ENCODE measurements at places on chromosomes 2 and 18.

DNA sequence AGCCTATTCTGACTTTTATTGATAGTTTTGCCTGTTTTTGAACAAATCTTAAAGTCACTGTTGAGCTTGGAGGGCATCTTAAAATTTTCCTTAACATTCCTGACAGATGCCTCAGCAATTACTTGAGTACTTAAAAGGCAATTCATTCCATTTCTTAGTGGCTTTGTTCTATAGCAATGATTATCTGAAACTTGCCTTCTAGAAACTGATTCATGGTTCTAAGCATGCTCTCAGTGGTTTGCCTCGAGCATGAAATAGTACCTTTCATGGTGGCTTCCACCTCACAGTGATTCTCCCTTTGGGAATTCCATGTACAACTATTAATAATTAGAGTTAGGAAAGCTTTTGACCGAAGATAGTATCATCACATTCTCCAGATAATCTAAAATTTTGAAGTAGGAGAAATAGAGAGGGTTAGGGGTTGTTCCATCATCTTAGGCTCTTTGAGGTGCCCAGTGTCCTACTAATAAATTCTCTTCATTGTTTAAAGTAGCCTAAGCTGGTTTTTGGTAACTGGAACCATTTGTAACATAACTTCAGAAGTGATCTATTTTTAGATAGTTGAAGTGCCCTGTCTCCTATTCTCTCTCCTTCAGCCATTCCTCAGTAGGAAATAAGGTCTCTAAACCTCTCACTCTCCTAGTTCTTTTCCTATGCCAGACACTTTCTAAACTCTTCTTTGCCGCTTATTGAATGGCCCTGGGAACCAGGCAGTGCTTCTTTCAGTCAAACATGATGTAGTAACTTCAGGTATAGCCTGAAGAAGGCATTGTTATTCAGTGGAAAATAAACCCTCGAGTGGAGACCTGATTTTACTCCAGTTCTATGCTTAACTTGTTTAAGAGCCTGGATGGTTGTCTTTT is 156.1 kb downstream of the HAUS1 start:
- no peak overlapping the region for H3K27ac ChIP-seq
- peaks cover 23% of the 10 kb centered on the region for H3K36me3 ChIP-seq
- DNase-seq, result no peak
- H3K4me3 ChIP-seq, result no peak overlapping the region
- H3K4me1 ChIP-seq, result peaks cover 22% of the 10 kb centered on the region

DNA sequence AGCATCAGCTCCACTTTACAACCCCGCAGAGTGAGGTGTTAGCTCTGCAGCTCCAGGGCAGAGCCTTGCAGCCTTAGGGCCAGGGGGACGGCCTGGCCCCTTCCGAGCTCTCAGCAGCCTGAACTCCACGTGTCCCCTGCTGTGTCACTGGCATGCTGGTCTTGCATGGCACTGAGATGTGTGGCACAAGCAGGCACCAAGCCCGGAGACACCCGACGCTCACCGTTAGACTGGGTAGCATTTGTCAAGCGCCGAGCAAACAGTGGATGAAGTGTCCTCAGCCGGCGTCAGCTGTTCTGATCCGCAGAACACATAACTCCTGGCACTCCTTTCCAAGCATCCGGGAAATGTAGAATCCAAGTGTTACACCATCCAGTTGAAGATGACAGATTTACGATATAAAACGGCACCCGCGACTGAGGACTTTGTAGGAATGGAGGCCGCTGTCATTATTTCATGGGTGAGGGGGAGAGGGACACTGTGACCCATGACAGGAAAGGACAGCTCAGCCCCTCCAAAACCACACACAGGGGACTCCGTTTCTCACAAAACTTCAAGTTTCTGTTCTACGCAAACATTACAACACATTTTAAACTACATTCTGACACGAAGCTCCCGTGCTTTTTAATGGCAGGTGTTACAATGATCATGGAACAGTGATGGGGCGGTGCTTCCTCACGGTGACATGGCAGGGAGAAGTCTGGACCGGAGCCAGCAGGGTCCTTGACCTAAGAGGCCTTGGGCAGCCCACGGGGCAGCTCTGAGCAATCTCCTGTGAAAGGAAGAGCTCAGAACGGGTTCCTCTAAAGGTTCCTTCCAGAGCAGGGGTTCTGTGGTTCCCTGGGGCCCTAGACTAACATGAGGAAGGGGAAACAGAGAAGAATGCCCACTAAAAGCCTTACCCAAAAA is 89.4 kb downstream of the HDAC4 start:
- H3K4me3 ChIP-seq, result no peak overlapping the region
- H3K4me1 ChIP-seq, result peaks cover 22% of the 10 kb centered on the region
- no peak overlapping the region for H3K27ac ChIP-seq
- no peak for DNase-seq
- H3K27me3 ChIP-seq, result no peaks in the 10 kb centered on the region
- H3K36me3 ChIP-seq, result no peaks in the 10 kb centered on the region

- DNase-seq, result no peak
- H3K4me3 ChIP-seq, result no peak overlapping the region
- peaks cover 5% of the 10 kb centered on the region for H3K4me1 ChIP-seq
These were observed 45.3 kb downstream of the ACAA2 start for GRCh38 chr18:49768051-49768391.

GRCh38 chr2:100077456-100077855 is 64.9 kb downstream of the AFF3 start:
- H3K4me1 ChIP-seq, result no peaks in the 10 kb centered on the region
- H3K27ac ChIP-seq, result no peak overlapping the region
- no peak overlapping the region for H3K4me3 ChIP-seq
- no peak for DNase-seq

- H3K4me1 ChIP-seq, result no peaks in the 10 kb centered on the region
- no peaks in the 10 kb centered on the region for H3K36me3 ChIP-seq
- H3K27me3 ChIP-seq, result peaks cover 7% of the 10 kb centered on the region
- no peak overlapping the region for H3K27ac ChIP-seq
- H3K4me3 ChIP-seq, result no peak overlapping the region
- DNase-seq, result no peak
These were observed 71.7 kb upstream of the CDCA7 start for GRCh38 chr2:173282795-173283545.

- H3K27me3 ChIP-seq, result peaks cover 4% of the 10 kb centered on the region
- H3K4me1 ChIP-seq, result no peaks in the 10 kb centered on the region
- no peak for DNase-seq
- H3K4me3 ChIP-seq, result no peak overlapping the region
These were observed 55.3 kb upstream of the HK2 start for GRCh38 chr2:74778381-74779264.

GRCh38 chr18:46034230-46034629 is 37.8 kb downstream of the PSTPIP2 start:
- no peak for DNase-seq
- H3K36me3 ChIP-seq, result peaks cover 1% of the 10 kb centered on the region
- peaks cover 5% of the 10 kb centered on the region for H3K4me1 ChIP-seq
- no peak overlapping the region for H3K4me3 ChIP-seq

DNA sequence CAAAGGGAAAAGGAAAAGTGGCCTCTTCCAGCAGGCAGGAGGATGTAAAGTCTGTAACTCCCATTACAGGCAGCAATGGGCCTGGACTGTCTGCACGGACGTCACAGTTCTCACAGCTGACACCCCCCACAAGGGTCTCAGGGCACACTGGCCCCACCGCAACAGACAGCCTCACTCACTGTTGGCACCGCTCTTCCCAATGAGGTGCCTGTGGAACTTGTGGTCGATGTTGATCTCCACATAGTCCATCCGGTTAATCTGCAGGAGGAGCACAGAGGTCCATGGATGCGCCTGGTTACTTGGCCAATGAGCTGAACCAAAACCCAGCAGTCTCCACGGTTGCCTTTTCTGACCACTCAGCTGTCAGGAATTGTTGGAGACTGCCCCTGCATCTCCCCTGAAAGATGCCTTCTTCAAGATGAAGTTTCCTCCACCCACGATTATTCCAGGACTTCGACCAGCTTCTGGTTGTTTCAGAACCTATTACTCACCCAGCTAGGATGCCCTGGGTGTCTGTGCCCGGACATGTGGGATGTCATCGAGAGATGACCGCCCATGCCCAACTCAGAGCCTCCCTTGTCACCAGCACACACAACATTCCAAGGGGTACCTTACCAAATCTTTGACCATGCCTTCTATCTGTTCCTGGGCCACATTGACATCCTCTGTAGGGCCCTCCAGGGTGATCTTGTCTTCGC is 62.5 kb downstream of the HDLBP start:
- no peak for DNase-seq
- H3K4me1 ChIP-seq, result peaks cover 14% of the 10 kb centered on the region

GRCh38 chr2:161604901-161605300 is 19.3 kb upstream of the SLC4A10 start:
- H3K27ac ChIP-seq, result no peak overlapping the region
- peaks cover 40% of the 10 kb centered on the region for H3K27me3 ChIP-seq
- H3K36me3 ChIP-seq, result no peaks in the 10 kb centered on the region

DNA sequence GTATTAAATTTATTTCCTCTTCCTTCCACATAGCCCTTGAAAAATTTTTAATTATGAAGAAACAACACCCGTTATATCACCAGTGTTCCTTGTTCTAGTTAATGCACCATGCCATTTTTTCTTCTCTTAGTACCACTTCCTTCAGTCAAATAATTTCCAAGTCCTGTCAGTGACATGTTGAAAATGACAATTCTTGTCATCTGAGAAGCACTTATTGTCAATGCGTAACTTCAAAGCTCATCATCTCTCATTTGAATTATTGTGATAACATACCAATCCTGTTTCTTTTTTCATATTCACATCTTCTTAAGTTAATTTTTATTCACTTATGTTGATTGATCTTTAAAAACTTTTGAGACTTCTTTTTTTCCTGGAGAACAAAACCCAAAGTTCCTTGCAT is 320.4 kb downstream of the ASXL3 start:
- H3K36me3 ChIP-seq, result no peaks in the 10 kb centered on the region
- H3K4me3 ChIP-seq, result no peak overlapping the region
- H3K27me3 ChIP-seq, result no peaks in the 10 kb centered on the region

GRCh38 chr2:14941151-14941631 is 308.7 kb downstream of the LRATD1 start:
- H3K27me3 ChIP-seq, result peaks cover 4% of the 10 kb centered on the region
- H3K4me3 ChIP-seq, result no peak overlapping the region
- no peak overlapping the region for H3K27ac ChIP-seq
- peaks cover 4% of the 10 kb centered on the region for H3K36me3 ChIP-seq
